Immature natural killer cell (primary cell): ENCODE measurements at places on chromosomes 5 and 9.

GRCh38 chr5:141657937-141658545 lies 6.8 kb upstream of the FCHSD1 start:
- DNase-seq: no peak

GRCh38 chr9:76425677-76426453 lies 31.6 kb upstream of the RFK start:
- no peak for DNase-seq

- DNase-seq: no peak
Observed at GRCh38 chr5:31047621-31048020, 145.9 kb upstream of the CDH6 start.

- no peak for DNase-seq
Observed at GRCh38 chr5:134576386-134577021, 51.0 kb downstream of the JADE2 start.

GRCh38 chr5:121976979-121977378 lies 15.2 kb downstream of the SRFBP1 start:
- DNase-seq: no peak

- no peak for DNase-seq
Observed at GRCh38 chr5:124755565-124755964, 9.1 kb upstream of the ZNF608 start.

DNA sequence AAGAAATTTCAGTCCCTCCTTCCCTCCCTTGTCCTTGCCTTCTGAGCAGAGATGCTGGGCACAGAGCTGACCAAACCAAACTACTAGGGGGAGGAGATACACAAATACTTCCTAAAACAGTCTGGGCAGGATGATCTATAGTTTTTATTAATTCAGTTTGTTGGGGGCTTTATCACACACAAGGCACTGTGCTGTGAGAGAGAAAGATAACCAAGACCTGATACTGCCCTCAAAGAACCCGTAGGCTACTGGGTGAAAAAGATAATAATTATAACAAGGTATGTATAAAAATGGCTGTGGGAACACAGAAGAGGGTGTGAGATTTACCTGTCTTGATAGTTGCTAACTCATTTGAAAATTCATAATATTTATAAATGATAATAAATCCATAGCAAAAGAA lies 354.7 kb downstream of the NDUFS4 start:
- no peak for DNase-seq

- DNase-seq: no peak
Observed at GRCh38 chr9:68933434-68934328, 80.2 kb downstream of the PRKACG start.

DNA sequence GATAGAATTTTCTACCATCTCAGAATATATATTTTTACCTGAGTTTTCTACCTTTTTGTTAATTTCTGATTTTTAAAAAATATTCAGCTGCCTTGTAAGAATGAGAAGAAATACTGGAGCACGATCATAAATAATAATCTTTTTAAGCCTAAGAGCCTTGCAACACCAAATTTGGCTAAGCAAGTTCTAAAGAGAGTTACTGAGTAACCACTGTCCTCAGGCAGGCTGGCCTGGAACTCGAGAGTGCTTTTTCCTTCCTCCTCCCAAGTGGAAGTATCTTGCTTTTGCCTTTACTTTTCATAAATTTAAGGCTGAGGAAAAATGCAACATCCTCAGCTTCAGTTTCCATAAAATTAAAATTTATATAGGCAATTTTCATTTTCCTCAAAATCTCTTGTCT lies 21.0 kb downstream of the GLRX start:
- DNase-seq: no peak

DNA sequence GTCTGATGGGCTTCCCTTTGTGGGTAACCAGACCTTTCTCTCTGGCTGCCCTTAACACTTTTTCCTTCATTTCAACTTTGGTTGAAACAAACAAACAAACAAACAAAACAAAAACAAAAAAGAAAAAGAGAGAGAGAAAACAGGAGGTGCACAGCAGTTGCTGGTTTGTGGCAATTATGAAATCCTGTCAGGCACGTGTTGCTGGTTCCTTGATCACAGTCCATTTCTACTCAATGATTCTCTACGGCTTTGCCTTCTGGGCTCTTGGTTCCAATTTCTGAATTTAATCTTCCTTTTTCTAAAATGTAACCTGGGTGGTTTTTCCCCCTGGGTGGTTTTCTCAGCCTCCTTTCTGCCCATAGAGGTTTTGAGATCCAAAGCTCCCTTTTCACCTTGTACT lies 17.8 kb upstream of the PANK3 start:
- no peak for DNase-seq

GRCh38 chr9:113753398-113754119 lies 122.5 kb upstream of the ZNF618 start:
- no peak for DNase-seq

DNA sequence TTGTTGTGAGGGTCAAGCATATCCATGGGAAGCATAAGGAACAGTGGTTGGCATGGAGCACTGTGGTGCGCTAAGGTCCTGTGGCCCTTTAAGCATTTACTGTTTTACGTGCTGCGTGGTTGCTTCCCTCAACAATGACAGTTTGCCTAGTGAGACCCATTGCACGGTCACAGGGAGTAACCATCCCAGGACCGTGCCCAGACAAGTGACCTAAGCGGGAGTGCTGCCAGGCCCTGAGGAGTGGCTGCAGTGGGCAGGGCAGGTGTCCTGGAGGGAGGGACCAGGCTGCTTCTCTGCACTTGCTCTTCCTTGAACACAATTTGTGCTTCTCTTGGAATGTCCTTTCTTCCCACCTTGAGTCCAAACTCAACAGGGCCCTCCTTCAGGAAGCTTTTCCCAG lies 64.6 kb downstream of the RGS3 start:
- DNase-seq: no peak

GRCh38 chr5:129698661-129699060 lies 49.2 kb upstream of the MINAR2 start:
- no peak for DNase-seq

DNA sequence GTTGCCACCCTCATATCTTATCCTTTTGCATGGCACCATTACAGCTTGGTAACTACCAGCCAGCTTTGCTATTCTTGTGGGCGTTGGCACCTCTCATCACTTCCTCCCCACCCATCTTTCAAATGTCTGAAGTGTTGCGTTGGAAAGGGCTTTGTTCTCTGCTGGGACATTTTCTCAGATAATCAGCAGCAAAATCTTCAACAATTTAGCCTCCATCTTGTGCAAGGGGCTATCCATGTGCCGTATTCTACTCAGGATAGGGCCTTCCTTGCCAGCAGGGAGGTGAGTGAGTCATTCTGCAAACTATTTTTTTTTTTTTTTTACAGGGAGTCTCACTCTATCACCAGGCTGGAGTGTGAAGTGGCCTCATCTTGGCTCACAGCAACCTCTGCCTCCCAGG lies 62.1 kb upstream of the NUDT12 start:
- no peak for DNase-seq

- DNase-seq: no peak
Observed at GRCh38 chr5:139306628-139307379, 13.3 kb downstream of the MATR3 start.

- DNase-seq: no peak
Observed at GRCh38 chr5:135223404-135223803, 175.6 kb downstream of the MACROH2A1 start.

DNA sequence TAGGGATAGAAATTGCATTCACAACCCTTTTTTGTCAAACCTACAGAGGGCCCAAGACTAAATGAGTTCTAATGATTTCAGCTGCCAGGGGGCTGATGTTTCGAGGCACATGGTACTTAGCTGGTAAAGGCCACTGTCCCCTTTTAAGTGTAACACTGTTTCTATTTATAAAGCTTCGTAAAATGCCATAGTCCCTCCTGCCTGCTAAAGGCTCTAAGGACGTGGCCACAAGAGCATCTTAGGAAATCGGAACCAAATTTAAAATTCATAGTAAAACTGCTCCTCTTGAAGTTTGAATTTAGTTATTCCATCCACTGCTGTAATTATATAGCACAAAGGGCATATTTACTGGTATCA lies 170.3 kb upstream of the WWC1 start:
- DNase-seq: no peak

DNA sequence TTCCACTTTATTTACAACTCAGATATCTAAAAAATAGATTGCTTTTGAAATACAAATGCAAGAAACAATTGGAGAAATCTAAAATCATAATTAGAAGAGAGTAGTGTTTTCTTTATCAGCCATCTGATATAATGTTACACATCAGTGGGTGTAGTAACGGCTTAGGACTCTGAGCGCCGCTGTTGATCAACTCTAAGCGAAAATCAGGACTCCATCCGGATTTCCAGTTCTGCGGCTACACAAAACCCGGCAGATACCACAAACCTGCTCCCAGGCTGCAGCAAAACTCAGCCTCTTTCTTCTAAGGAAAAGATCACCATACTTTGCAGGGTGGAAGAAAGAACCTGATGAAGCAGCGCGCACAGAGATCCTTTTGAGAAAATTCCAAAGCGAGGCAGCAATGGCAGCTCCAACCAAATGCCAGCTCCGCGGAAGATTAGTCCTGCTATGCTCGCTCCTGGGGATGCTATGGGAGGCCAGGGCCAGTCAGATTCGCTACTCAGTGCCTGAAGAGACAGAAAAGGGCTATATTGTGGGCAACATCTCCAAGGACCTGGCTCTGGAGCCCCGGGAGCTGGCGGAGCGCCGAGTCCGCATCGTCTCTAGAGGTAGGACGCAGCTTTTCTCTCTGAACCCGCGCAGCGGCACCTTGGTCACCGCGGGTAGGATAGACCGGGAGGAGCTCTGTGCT lies at the start of gene PCDHGA9:
TSS of gene PCDHGA9 (plus strand) at position 226 of the 691 bp plus-strand sequence. CDS start at position 401, 175 bp downstream.
- no peak for DNase-seq

- no peak for DNase-seq
Observed at GRCh38 chr9:137678202-137678601, 59.4 kb downstream of the EHMT1 start.
